ENCODE measurements at places on chromosomes 4 and X. TPM values are rescaled to one million over a fixed set of nuclear protein-coding genes. Genes with fewer than 3 reads are reported as not detected.

DRP2 gene
- total RNA-seq, result 0.54 TPM

ETDA gene
- not detected for total RNA-seq

FAM9C gene
- not detected for total RNA-seq

DNA sequence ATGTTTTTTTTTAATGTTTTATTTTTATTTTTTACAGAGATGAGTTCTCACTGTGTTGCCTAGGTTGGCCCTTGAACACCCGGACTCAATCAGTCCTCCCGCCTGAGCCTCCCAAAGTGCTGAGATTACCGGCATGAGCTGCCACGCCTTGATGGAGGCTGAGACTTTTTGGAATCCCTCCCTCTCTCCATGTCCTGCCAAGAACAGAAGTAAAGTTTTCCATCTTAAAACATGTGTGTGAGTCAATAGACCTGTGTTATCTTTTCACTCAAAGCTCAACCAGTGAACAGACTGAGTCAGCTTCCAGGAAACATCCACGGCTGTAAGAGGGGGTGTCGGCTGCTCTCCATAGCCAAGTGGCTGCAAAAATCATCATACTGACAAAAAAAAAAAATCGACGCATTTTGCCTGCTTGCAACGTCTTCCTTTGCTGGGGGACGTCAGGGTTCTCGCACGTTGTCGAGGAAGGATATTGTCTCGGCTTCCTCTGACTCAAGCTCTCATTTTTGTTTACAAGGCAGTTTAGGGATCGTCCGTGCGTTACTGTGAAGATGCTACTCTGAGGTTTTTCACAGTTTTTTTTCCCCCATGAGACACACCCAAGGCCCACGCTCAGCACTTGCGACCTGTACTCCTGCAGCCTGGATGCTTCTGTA lies 10.0 kb upstream of the ASMTL start:
- H3K27ac ChIP-seq, result peak overlapping the region; percentile 92
- peak overlapping the region; percentile 53 for H3K4me3 ChIP-seq
- H3K4me1 ChIP-seq, result peaks cover 56% of the 10 kb centered on the region
- peak; percentile 90 for DNase-seq
- no peaks in the 10 kb centered on the region for H3K27me3 ChIP-seq

DNA sequence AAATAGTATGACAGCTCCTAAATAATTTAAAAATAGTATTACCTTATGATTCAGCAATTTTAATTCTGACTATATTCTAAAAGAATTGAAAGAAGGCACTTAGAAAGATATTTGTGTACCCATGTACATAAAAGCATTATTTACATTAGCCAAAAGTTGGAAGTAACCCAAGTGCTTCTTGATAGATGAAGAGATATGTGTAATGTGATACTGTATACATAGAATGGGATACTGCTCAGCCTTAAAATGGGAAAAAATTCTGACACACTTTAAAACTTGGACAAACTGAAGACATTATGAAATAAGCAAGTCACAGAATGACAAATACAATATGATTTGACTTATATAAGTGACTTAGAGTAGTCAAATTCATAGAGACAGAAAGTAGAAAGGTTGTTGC lies 112.2 kb downstream of the IDS start:
- H3K4me1 ChIP-seq, result no peaks in the 10 kb centered on the region
- H3K27me3 ChIP-seq, result no peaks in the 10 kb centered on the region
- no peaks in the 10 kb centered on the region for H3K36me3 ChIP-seq
- no peak overlapping the region for H3K27ac ChIP-seq

Data from activated CD8-positive, alpha-beta T cell treated with anti-CD3 and anti-CD28 coated beads for 36 hours (primary cell).